ENCODE measurements at places on chromosomes 4 and X.

DNA sequence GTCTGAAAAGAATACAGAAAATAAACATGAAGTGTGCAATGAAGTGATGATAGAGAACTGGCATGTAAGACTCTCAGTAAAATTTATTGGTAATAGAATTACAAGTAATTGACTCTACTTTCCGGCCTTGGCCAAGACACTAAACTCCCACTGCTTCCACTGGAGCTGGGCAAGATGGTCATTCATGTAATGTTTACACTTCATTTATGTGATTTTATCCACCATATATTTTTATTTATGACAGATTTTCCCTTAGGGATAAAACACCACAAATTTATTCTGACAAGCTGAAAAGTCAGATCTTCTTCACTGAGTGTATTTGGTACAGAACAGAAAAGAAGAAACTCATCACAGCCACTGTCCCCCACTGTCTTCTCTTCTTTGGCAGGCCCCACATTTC lies 191.9 kb downstream of the SLC39A8 start:
- DNase-seq = no peak

DNA sequence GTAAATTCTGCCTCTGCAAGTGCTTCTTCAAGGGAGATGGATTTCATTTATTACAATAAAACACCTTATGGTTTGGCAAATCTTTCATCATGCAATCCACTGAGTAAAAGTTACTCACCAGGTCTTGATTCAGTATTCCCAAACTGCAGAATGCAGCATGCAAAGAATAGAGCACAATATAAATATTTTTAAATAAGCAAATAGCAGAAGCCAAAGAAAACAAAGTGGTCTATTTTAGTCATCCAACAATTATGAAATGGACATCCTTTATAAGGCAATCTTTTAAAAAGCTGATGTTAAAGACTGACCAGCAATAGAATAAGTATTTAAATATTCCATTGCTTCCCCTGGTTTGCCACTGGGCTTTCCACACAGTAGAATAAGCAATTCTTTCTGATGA lies 59.5 kb downstream of the SLC39A8 start:
- DNase-seq = no peak

DNA sequence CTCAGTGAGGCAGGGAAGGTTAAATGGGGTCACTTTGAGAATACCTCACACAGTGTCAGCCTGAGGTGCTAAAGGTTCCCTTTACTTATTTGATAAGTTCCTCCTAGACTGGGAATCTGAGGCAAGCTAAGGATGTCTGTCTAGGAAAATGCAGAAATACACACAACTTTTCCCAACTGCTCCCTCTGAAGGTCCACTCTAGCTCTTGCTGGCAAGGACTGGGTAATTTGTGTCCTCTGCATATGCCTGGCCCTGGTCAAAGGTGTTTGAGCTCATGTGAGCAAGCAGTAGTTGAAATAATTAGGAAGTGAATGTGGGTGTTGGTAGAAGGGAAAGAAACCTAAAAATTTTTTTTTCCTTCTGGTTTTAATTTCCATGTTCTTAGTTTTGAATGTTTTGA lies 21.3 kb downstream of the TXLNG start:
- no peak for DNase-seq

- DNase-seq = no peak
Observed at GRCh38 chr4:150316332-150317205, 238.3 kb downstream of the DCLK2 start.

DNA sequence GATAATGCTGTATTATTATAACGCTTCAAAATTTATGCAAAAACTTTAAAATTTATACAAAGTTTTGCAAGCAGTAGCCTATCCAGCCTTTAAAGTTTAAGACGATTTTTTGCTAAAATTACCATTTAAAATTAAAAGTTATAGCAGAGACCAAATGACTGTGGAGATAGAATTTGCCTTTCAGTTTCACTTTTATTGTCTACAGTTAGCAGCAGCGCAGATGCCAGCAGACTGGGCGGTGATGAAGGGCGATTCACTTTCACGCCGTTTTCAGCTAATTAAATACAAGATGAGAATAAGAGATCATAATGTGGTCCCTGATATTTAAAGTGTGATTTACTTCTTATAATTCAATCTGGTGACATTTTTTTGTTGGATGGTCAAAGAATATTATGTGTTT lies 1381.5 kb upstream of the ADGRL3 start:
- DNase-seq = no peak
